ENCODE measurements at places on chromosomes 5 and 9.

- no peak for DNase-seq
Observed at GRCh38 chr5:155689406-155689805, 637.6 kb upstream of the SGCD start.

- no peak for DNase-seq
Observed at GRCh38 chr5:159018855-159019254, 80.9 kb downstream of the EBF1 start.

DNA sequence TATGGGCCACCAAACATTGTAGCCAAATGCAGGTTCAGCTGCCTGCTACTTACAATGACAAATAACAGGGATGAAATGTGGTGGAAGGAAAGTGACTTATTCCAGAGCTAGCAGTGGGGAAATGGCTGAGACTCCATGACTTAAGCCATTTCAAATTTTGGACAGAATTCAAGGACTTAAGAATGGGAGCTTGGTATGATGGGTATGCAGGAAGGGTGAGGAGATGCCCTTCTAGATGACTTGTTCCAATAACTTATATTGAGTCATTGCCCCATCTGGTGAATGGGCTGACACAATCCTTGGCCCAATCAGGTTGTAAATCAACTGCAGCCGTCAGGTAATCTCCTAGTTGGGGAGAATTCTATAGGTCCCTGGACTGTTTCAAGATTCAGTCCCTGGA, 230.7 kb upstream of the SGCD start:
- DNase-seq = no peak

DNA sequence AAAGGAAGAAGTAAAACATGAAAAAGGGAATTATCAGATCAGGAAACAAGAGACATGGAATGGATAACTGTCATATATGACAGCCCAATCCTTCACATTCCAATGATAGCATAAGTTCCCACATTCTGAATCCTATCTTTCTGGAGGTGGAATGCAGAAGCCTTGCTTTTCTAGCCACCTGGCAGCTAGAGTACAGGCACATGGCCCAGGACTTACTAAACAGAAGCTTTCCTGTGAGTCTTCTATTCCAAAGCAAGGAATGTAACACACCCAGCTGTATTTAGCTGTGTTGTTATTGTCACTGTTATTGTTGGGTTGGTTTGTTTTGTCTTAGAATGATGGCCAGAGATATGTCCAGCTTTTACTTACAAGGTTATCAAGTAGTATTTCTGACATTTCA, 780.5 kb upstream of the ZNF608 start:
- DNase-seq = no peak

- no peak for DNase-seq
Observed at GRCh38 chr5:80319702-80320101, at the start of gene SPZ1. SPZ1 (plus strand) TSS chr5:80320002; CDS start chr5:80320216, 214 bp downstream.

DNA sequence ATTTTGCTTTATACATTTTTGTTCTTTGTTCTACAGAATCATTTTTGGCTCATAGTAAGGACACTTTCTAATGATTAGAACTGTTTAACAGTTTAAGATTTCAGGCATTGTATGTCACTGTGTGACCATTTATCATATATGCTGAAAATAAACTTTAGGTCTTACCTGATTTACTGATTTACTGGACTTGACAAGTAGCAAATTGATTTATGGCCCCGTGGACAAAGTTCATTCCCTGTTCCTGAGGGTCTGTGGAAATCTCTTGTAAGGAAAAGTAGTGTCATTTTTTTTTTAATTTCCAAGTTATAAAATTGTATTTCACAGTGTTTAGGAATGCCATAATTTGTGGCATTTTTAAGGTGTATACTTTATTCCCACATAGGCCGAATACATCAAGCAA, 40.7 kb downstream of the KIF2A start:
- DNase-seq = no peak

DNA sequence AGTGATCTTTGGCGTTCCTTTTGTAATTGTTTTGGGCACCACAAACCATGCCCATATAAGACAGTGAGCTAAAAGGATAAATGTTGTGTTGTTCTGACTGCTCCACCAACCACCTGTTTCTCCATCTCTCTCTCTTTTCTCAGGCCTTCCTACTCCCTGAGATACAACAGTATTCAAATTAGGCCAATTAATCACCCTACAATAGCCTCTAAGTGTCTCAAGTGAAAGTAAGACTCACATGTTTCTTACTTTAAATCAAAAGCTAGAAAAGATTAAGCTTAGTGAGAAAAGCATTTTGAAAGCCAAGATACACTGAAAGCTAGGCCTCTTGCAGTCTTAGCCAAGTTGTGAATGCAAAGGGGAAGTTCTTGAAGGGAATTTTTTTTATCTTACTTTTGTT, 268.8 kb upstream of the NREP start:
- no peak for DNase-seq

- DNase-seq = no peak
Observed at GRCh38 chr9:68966496-68966944, 47.4 kb downstream of the PRKACG start.

- no peak for DNase-seq
Observed at GRCh38 chr5:165149431-165149830, 1644.0 kb downstream of the MAT2B start.

- DNase-seq = no peak
Observed at GRCh38 chr9:7150153-7150890, 392.5 kb downstream of the KDM4C start.

DNA sequence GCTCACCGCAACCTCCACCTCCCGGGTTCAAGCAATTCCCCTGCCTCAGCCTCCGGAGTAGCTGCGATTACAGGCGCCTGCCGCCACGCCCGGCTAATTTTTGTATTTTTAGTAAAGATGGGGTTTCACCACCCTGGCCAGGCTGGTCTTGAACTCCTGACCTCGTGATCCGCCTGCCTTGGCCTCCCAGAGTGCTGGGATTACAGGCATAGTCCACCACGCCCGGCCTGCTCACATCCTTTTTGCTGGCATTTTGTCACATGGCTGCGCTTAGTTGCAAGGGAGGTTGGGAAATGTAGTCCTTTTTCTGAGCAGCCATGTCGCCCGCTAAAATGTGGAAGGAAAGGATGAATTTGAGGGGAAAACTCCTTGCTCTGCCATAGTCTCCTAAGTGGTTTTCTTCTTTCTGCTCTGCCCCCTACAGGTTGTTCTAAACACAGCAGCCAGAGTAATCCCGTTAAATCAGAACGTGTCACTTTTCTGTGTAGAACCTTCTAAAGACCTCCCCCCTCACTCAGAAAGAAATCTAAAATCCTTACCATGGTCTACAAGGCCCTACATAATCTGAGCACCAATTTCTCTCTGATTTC, 57.8 kb upstream of the HSPA9 start:
- DNase-seq = peak; percentile 68

- no peak for DNase-seq
Observed at GRCh38 chr5:73915345-73915744, 289.3 kb downstream of the ARHGEF28 start.

DNA sequence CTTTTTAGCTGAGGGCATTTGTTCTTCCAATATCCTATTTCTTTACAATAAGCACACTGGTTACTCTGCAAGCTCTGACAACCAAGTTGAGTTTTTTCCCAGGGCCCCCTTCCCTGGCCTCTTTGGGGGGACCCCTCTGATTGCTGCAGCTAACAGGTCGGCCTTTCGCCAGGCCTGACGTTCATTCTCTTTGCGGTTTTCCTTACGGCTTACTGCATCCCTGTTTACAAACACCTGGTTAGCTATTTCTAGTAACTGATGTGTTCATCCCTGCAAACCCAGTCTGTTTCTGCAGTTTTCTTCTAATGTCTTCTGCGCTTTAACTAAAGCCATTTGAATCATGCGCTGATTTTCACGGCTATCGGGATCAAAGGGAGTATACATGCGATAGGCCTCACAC, 37.5 kb upstream of the PPP1R26 start:
- DNase-seq = no peak

GRCh38 chr9:114830546-114830945, 24.7 kb upstream of the TNFSF15 start:
- no peak for DNase-seq

- DNase-seq = peak; percentile 67
Observed at GRCh38 chr9:22446950-22447617, 460 bp downstream of the DMRTA1 start.
